Epithelial cell of esophagus (primary cell): ENCODE measurements at places on chromosomes 5 and 9.
A peak's percentile ranks its signal among the peaks of the same experiment; 100 is the strongest.

- no peak for DNase-seq
These were observed 1371.0 kb upstream of the CDH6 start for GRCh38 chr5:29822521-29822920.

- DNase-seq = no peak
These were observed 284.9 kb upstream of the FBXL7 start for GRCh38 chr5:15215056-15215455.

DNA sequence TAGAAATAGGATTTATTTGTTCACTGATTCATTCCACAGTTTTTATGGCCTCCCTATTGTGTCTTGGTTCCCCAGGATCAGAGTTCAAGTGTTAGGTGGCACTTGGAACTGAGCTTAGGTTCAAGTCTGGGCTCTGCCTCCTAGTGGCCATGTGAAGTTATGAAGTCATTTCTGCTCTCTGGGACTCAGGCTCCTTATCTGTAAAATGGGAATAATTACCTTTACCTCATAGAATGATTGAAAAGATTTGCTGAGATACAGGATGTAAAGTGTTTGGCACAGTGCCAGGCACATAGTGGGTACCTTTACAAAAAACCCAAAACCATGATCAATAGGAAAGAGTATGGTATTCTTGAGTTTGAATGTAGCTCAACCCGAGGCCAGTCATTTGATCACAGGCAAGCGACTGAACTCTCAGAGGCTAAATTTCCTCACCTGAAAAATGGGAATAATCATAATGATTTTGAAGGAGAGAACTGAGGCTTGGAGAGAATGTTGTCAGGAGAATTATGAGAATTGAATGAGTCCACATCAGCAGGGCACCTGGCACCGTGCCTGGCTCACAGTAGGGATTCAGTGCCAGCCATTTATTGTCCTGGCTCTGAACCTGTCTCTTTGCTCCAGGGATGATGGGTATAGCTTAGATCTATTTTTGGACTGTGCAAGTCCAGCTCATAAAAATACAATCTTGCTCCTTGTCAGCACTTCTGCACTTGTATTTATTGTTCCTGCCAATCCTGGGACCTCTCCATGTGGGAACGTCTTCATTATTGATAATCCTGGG is 10.8 kb downstream of the NSG2 start:
- no peak for DNase-seq

DNA sequence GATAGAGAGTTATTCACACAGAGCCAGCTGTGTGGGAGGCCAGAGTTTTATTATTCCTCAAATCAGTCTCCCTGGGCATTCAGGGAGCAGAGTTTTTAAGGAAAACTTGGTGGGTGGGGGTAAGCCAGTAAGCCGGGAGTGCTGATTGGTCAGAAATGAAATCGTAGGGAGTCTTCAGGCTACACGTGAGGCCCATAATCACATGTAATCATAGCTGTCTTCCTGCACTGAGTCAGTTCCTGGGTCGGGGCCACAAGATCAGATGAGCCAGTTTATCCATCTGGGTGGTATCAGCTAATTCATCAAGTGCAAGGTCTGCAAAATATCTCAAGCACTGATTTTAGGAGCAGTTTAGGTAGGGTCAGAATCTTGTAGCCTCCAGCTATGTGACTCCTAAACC is 10.8 kb upstream of the TTC39B start:
- no peak for DNase-seq

DNA sequence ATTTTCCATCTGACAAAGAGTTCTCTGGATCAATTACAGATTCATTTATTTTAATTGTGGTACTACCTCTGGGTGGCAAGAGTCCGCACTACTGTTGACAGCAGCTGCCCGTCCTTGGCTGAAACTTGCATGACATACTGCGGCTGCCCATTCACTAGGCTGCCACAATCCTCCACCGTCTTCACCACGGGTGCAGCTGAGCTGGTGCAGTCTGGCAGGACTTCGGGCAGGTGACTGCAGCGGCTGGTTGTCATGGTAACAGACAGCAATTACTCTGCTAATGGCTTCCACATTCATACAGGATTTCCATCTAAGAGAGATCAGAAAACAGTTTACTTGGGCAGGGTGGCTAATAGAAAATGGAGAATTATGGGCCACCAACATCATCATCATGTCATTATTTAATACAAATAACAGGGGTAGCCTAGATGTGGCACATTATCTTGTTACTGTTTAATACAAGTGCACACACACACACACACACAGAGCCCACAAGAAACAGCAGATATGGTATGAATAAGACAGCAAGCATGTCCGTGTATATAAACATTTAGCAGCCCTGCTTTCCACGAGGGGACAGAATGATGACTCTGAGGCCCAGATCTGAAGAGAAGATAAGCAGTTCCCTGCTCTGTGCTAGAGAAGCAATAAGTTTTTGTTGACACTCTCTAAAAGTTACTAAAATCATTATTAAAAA is 112.3 kb downstream of the MARCHF3 start:
- DNase-seq = peak; percentile 36

- DNase-seq = no peak
These were observed 17.5 kb upstream of the SEMA4D start for GRCh38 chr9:89515416-89515815.

DNA sequence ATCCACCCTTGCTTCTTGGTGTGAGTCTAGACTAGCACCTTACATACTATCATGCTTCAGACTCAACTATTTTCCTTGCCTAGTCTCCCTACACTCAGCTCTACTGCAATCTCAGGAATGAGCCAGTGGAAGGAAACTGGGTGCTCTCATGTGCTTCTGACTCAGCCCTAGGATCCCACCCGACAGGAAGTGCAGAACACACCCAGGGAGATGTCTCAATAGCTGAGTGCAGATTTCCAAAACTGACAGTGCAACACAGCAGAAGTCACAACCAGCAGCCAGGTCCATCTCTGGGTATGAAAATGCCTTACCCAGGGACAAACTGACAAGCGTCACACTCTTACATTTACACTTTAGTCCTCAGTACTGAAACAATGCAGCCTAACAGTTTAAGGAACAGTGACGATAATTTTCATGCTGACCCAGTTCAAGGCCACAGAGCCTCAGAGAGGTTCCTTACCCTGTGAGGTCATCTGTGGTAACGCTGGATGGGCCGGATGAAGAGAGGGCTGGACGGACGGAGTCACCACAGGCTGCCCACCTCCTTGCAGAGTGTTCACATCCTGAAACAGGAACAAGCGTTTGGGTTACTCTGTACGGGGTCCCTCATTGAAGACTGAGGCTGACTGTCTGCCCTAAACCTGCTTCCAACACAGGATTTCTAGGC is 33.0 kb downstream of the FKBP15 start:
- DNase-seq = peak; percentile 98

GRCh38 chr5:133331941-133332340 is 280.1 kb downstream of the HSPA4 start:
- DNase-seq = no peak

GRCh38 chr5:115578657-115579056 is 23.6 kb downstream of the TICAM2 start:
- no peak for DNase-seq

GRCh38 chr9:110130791-110131416 is 77.1 kb downstream of the C9orf152 start:
- DNase-seq = no peak

- DNase-seq = peak; percentile 61
These were observed 95.2 kb upstream of the CAST start for GRCh38 chr5:96566833-96567587.

DNA sequence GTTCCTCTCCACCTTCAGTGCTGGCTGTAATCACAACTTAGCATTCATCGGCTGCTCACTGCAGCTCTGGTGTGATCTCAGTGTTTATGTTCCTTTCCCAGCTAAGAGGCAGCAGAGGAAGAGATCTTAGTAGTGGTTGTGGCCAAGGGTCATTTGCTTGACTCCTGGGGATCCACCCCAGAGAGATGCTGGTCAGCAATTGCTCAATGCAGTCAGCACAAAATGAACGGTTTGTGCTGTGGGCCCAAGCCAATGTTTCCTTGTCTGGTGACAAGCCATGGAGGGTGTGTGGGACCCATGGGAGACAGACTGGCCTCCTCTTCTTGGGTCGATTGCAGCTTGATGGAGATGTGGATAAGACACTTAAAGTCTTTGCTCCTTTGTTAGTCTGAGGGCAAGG is 16.1 kb upstream of the FRMD3 start:
- DNase-seq = no peak

DNA sequence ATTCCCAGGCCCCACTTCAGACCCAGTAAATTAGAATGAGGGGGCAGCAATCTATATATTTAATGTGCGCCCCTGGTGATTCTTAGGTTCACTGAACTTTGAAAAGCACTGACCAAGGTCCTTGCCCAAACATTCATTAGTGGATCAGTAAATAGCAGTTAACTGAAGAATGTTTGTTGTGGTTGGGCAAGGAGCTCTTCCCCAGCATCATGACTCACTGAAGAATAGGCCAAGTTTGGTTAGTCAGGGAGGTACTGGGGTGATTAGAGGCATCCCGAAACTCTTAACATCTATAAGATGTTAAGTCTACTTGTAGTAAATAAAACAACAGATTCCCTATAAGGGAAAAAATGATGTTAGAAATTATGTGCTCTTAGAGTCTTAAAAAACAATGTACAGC is 833 bp upstream of the MROH2B start:
- peak; percentile 62 for DNase-seq

DNA sequence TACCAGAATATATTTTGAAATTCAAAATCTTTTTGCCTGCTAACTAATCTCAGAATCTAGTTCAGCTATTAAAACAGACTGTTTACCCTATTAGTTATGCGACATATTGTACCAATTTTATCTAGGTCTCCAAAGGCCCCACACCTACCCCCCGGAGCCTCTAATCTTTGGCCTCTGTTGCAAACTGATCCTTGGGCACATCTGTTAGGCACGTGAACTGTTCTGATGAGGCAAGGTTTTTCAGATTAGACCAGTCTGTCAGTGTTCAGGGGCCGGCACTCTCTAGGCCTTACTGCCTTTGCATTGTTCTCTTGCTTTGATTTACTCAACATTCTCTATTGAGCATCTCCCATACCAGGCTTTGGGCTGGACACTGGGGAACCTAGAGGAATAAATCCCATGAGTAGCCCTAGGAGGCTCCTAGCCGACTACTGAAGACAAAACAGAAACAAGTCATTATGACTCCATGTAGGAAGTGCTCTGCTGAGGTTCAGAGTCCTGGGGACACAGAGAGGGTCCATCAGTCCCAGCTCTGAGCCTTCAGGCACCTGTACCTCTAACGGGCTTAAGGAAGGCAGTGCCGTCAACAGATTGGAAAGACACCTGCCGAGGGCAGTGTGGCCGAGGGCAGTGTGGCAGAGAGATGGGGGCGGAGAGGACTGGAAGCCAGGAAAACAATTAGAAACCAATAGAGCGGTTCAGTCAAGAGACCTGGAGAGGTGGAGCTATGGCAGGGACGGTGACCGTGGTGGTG is 245.1 kb downstream of the AOPEP start:
- no peak for DNase-seq

DNA sequence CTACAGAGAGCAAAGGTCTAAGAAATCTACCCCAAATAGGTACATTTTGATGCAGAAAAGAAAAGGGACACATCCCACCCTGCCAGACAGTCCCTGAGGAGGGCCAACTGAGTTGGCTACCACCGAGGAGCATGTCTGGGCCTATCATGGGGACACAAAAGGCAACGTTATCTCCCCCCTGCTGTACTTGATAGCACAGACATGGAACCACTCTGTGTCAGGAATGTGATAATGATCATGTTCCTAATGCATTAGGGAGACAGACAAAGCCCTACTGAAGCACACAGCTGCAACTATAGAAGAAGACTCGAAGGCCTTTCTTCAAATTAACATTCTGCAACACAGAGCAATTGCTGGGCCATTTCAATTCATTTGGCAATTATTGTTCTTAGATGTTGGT is 84.5 kb downstream of the ENC1 start:
- DNase-seq = no peak

- no peak for DNase-seq
These were observed 124.7 kb upstream of the IRX2 start for GRCh38 chr5:2876183-2876582.

GRCh38 chr9:129390541-129390940 is 212.5 kb upstream of the IER5L start:
- DNase-seq = no peak

GRCh38 chr5:1784197-1785050 is 15.2 kb downstream of the MRPL36 start:
- no peak for DNase-seq

DNA sequence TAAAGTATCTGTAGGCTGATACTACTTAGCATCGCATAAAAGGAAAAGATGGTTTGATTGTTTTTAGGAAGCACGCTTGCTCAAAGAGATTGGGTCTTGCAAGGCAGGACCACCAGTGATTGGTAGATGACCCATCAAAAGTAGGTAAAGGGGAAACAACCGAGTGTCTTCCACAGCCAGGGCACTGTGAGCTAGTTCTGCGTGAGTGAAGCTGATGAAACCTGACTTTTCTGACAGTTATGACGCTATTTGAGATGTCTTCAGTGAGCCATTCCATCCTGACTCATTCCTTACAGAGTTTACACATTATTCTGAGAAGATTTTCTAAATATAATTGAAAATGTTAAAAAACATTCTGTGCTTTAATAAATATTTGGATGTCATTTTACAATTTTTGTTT is 49.7 kb downstream of the BASP1 start:
- no peak for DNase-seq

GRCh38 chr5:151014680-151015343 is 5.6 kb upstream of the GPX3 start:
- DNase-seq = no peak

- DNase-seq = no peak
These were observed 12.4 kb downstream of the SLC36A1 start for GRCh38 chr5:151459680-151460324.

DNA sequence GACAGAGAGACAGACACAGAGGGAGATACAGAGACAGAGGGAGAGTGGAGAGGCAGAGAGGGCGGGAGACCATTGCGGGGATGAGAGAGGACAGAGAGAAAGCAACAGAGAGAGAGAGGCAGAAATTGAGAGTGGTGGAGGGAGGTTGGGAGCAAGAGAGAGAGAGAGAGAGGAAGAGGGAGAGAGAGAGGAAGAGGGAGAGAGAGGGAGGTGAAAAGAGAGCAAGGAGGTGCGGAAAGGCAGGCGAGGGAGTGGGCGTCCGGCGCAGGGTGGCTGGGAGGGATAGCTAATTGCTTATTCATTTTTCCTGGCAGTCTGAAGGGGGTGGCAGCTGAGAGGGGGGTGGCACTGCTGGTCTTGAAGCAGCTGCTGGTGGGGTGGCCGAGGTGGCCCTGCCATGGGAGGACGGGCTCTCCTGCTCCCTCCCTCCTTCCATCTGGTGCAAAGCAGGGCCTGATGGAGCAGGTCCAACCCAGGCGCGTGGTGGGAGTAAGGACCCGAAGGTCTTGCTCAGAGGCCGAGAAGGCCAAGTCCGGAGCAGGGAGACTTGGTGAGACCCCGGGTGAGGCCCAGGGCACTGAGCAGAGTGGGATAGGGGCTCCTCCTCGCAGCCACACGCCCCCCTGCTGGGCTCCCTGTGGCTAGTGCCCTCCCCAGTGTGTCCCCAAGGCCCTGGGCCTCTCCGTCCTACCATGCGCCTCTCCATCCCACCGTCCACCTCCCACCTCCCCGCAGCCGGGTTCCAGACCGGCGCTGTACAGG is 25.3 kb upstream of the RNU6ATAC start:
- DNase-seq = no peak

- peak; percentile 67 for DNase-seq
These were observed 179.4 kb upstream of the NR3C1 start for GRCh38 chr5:143582869-143583268.
